Activated naive CD8-positive, alpha-beta T cell treated with anti-CD3 and anti-CD28 coated beads for 36 hours (primary cell): ENCODE measurements at places on chromosomes 1 and 21. TPM values are rescaled to one million over a fixed set of nuclear protein-coding genes. Genes with fewer than 3 reads are reported as not detected.

DNA sequence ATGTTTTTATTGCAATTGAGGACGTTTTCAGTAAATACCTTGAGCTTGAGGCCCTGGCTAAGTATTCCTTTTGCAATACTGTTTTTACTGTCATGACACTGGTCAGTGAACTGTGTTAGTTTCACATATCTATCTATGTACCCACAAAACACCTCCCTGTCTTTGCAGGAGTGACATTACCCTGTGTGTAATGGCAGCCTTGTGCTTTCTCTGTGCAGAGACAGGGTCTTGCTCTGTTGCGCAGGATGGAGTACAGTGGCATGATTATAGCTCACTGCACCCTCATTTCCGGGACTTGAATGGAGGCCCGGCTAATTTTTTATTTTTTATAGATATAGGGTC, 8.9 kb downstream of the YBX1 start:
- H3K4me1 ChIP-seq: peaks cover 86% of the 10 kb centered on the region
- peak overlapping the region; percentile 67 for H3K27ac ChIP-seq
- H3K27me3 ChIP-seq: no peaks in the 10 kb centered on the region
- no peak overlapping the region for H3K4me3 ChIP-seq

- no peak overlapping the region for H3K4me3 ChIP-seq
- no peak for DNase-seq
- H3K36me3 ChIP-seq: no peaks in the 10 kb centered on the region
Observed at GRCh38 chr1:175870217-175870616, 126.8 kb upstream of the TNR start.

DNA sequence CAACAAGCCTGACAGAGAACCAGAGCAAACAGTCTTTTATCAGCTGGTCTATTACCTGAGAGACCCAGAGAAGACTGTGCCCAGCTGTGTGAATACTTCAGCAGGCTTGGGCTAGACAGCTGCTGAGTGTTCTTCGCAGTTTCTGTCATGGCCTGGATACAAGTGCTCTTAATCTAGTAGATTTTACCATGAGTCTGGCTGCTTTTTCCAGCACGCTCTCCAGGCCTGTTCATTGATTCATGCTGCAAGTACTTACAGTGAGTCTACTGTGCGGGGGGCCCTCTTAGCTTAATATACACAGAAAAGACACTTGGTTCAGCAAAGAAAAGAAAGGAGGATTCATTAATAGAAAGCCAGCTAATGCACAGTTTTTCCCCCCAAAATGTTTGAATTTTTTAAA, 48.5 kb downstream of the RGS7 start:
- no peaks in the 10 kb centered on the region for H3K4me1 ChIP-seq
- no peak overlapping the region for H3K27ac ChIP-seq
- H3K36me3 ChIP-seq: no peaks in the 10 kb centered on the region
- DNase-seq: no peak
- no peaks in the 10 kb centered on the region for H3K27me3 ChIP-seq

GRCh38 chr1:236536540-236536939, 12.8 kb downstream of the LGALS8 start:
- H3K4me1 ChIP-seq: peaks cover 25% of the 10 kb centered on the region
- no peaks in the 10 kb centered on the region for H3K27me3 ChIP-seq
- H3K36me3 ChIP-seq: peaks cover 25% of the 10 kb centered on the region
- H3K27ac ChIP-seq: no peak overlapping the region

SLFNL1 gene
- total RNA-seq: 0.08 TPM

DNA sequence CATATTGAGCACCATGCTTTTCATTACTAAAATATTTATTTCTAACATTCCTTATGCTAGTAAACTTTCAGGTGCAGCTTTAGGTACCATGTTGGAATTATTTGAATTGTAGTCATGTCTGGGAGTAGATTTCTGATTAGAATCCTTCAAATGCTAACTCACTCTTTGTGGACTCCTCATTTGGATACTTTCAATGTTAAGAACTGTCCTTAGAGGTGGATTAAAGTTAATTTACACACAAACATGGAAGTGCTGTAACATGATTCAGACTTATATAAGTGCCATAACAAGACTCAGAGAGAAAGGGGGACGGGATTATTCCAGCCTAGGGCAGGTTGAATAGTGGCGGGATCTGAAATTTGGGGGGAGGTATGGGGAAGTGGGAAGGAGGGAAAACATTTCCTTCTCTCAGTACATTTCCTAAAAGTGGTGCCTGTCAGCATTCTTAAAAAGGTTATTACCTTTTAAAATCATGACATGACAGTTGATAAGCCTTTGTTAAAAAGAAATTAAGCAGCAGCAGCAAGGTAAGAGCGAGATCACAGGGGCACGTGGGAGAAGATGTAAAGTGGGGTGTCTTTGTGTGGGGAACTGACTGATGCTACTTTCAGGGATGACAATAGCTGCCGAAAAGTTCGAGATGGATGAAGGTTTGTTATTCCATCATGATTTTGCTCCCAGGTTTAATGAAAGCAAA, 44.4 kb downstream of the HHAT start:
- H3K27ac ChIP-seq: peak overlapping the region; percentile 72
- DNase-seq: no peak
- H3K4me1 ChIP-seq: peaks cover 29% of the 10 kb centered on the region
- no peak overlapping the region for H3K4me3 ChIP-seq
- no peaks in the 10 kb centered on the region for H3K36me3 ChIP-seq
- peaks cover 4% of the 10 kb centered on the region for H3K27me3 ChIP-seq
